ENCODE measurements at places on chromosomes 5 and 9.
A peak's percentile ranks its signal among the peaks of the same experiment; 100 is the strongest.

- DNase-seq: no peak
Measured at GRCh38 chr9:98933185-98933584, 10.5 kb upstream of the COL15A1 start.

- no peak for DNase-seq
Measured at GRCh38 chr9:25814023-25814422, 135.8 kb upstream of the TUSC1 start.

DNA sequence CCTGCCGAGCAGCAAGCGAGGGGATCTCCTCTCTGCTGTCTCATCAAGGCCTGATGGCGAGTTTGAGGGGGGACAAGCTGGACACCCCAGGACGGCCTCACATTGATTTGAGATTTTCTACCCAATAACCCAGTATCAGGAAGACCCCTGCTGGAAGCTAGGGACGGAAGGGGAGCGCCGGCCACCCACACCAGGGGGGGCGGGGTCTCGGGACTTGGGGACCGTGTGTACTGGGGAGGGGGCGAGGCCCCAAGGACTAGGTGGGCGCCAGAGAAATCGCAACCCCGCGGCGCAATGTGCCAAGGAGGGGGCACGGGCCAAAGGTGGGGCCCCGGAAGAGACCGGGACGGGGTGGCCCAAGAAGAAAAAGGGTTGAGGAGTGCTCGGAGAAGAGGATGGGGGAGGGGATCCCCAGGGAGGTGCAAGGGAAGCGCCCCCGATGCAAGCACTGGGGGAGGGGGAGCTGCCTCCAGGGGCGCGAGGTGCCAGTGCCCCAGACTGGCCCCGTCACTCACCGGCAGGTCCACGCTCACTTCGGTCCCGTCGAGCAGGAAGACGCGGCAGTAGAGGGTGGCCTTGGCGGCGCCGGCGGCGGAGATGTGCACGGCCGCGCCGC is 1.1 kb downstream of the EPB41L4B start:
- DNase-seq: no peak

DNA sequence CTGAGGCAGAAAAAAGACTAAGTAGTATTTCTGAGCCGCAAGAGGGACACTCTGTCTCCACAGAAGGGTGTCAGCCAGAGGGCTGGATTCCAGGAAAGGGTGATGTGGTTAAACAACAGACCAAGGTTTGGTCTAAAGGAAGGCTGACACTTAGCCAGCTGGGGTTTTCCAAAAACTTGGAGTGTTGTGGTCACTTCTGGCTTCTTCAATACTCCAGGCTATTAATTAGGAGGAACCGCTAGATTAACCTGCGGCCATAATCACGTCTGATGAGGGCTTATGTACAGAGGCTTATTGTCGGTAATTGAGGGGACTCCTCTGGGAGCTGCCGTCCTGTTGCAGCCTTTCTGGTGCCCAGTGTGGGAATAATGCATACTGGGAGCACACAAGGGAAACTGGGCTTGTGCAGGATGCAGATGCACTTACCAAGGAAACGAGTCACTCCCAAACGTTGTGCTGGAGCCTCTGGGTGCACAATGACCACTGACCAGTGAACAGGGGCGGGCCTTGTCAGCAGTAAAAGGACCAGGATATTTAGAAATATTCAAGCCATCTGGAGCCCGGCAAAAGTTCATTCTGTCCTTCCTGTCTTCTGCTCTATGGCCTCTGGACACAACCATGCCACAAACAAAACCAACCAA is 70.2 kb upstream of the TUT7 start:
- DNase-seq: no peak

- DNase-seq: no peak
Measured at GRCh38 chr9:89458768-89459496, 39.0 kb downstream of the SEMA4D start.

DNA sequence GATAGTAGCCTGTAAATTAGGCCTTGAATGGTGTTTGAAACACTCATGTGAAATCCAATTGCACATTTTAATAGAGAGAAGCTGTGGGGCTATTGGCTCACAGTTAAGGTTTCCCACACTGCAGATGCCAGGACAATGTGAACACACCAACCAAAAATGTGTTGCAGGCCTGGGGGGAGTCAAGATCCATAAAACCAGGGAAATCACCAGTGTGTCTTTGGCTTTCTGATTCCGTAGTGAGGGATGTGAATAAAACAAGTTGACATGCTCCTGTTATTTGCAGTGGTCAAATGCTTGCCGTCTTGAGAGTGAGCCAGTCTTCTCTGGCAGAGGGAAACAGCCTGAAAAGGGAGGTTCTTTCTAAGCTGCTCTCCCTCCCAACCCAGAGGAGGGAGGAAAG is 79.0 kb downstream of the ZNF462 start:
- no peak for DNase-seq

GRCh38 chr5:73032635-73033034 is 76.8 kb downstream of the FCHO2 start:
- no peak for DNase-seq

DNA sequence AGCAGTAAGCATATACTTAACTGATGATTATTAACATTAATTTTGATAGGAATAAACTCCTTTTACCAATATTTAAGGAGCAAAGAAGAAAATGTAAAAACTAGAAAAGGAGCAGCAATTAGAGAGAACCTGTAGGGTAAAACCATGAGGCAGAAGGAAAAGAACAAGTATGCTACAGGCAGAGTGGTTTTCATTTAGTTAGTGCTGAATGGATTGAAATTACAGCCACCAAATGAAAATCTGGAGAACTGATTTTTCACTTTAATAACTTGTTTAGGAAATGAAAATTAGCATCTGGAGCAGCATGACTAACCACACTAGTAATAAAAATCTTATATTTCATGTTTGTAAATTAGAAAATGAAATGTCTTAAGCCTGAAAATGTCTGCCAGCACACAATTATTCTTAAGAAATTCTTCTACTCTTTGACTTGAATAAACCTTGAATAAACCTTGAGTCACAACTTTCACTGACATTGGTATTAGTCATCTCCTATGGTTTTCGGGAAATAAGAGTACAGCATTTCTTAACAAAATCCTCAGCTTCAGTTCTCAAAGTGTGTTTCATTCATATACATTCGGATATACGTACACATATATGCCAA is 1504.9 kb upstream of the C9orf72 start:
- no peak for DNase-seq

GRCh38 chr9:19173598-19174125 is 46.4 kb upstream of the PLIN2 start:
- DNase-seq: no peak

- no peak for DNase-seq
Measured at GRCh38 chr5:158324236-158324635, 465.3 kb upstream of the CLINT1 start.

DNA sequence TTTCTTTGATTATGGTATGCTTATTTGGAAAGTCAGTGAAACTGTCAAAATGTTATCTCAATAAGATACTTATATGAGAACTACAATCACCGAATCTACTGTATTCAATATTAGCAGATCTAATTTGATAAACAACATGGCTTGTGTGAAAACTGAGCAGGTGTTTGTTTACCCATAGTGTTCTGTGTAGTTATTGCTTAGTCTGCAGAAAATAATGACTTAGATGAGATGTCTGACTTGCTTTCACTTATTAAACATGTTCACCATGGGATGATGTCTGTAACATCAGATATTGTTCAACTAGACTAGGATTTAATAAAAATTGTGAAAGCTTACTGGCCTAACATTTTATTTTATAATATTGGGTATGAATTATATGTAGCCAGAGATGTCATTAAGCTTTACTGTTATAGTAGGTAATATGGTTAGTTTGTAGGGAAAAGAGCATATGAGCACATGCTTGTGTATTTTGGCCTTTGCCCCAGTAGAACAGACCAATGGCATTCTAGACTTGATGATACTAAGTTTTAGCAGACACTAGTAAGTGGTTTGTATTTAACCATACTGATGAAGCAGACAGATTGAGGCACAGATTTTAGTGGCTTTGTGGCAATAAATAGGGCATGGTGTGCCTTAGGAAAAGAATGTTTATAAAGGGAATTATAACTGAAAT is 16.4 kb downstream of the SUB1 start:
- no peak for DNase-seq

- no peak for DNase-seq
Measured at GRCh38 chr9:89781838-89782540, 177.2 kb downstream of the GADD45G start.

GRCh38 chr5:87390075-87390474 is 22.7 kb downstream of the CCNH start:
- DNase-seq: no peak

DNA sequence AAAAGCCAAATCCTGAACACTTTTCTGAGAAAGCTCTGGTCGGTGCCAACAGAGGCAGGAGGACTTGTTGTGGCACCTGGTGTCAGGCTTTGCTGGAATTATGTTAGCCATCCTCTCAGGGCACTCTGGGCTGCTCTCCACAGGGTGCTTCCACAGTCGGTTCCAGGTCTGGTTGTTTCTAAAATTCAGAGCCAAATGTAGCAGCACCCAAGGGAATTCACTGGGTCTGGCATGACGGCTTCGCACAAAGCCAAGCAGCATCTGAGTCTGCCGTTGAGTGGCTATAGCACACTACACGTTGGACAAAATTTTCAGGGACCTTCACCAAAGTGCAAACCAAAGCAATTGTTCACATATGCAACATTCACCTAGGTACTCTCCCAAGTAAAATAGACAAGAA is 110.2 kb downstream of the PJA2 start:
- no peak for DNase-seq

GRCh38 chr5:132056610-132057497 is 3.6 kb upstream of the IL3 start:
- DNase-seq: no peak

GRCh38 chr5:169160405-169160901 is 140.5 kb downstream of the SLIT3 start:
- DNase-seq: no peak

DNA sequence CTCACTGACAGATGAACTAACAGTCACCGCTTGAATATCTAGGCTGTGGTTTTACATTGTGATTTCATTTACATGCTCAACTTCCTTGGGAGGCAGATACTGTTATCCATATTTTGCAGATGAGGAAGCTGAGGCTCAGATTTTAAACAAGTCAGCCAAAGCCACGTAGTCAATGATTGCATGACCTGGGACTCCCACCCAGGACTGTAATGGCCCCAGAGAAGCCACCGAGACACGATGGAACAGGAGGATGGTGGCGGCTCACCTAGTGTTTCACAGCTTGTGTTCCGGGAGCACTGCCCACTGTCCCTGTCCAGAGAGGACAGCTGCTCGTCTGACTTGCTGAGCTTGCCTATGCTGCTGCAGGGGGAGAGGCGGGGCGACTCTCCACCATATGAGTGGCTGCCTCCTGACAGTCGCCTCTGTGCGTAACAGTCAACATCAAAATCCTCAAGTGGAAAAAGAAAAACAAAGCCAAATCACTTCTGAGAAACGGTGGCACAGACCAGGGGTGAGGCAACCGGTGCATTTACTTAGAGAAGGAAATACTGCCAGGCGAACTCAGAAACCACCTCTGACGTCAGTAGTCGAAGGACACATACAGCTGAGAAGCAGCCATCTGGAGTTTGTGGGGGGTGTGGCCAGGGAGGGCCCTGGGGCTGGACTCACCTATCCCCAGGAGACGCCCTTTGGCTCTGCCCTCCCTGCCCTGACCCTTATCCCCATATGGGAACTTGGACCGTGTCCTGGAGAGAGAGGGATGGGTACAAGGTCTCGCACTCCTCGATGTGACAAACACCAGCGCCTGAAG is 82.5 kb downstream of the PRRT1B start:
- DNase-seq: peak; percentile 55

GRCh38 chr5:177276886-177277285 is 26.6 kb downstream of the RAB24 start:
- DNase-seq: no peak

GRCh38 chr9:126617003-126617822 is 3.5 kb downstream of the LMX1B start:
- no peak for DNase-seq

GRCh38 chr5:132385326-132386105 is 16.0 kb downstream of the SLC22A5 start:
- peak; percentile 61 for DNase-seq

- DNase-seq: no peak
Measured at GRCh38 chr5:152990649-152991048, 499.8 kb upstream of the GRIA1 start.

- no peak for DNase-seq
Measured at GRCh38 chr5:103283120-103283519, 24.6 kb downstream of the MACIR start.

DNA sequence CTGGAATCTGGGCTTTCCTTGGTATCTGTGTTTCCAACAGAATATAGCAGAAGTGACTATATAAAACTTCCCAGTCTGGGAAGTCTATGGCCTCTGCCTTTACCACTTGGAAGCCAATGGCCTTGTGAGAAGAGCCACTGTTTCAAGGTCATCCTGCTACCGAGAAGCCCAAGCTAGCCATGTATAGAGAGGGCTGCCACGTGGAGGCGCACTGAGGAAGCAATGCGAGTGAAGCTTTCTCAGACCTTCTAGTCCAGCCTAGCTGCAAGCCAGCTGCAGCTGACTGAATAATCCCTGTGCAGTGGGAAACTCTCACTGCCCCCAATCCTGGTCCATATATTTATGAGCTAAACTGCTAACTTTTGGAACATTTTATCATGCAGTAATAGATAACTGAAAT is 661.8 kb upstream of the RIOK2 start:
- no peak for DNase-seq

- peak; percentile 24 for DNase-seq
Measured at GRCh38 chr5:154191467-154192261, 1.1 kb downstream of the GALNT10 start.

GRCh38 chr9:127568971-127569885 is 42.8 kb upstream of the STXBP1 start:
- peak; percentile 74 for DNase-seq

GRCh38 chr5:43646992-43647391 is 44.0 kb downstream of the NNT start:
- DNase-seq: no peak

- DNase-seq: no peak
Measured at GRCh38 chr5:149942199-149942598, 2.4 kb downstream of the PDE6A start.

GRCh38 chr5:78744951-78745534 is 96.5 kb upstream of the LHFPL2 start:
- no peak for DNase-seq

- no peak for DNase-seq
Measured at GRCh38 chr9:37575511-37575914, 667 bp downstream of the FBXO10 start.

DNA sequence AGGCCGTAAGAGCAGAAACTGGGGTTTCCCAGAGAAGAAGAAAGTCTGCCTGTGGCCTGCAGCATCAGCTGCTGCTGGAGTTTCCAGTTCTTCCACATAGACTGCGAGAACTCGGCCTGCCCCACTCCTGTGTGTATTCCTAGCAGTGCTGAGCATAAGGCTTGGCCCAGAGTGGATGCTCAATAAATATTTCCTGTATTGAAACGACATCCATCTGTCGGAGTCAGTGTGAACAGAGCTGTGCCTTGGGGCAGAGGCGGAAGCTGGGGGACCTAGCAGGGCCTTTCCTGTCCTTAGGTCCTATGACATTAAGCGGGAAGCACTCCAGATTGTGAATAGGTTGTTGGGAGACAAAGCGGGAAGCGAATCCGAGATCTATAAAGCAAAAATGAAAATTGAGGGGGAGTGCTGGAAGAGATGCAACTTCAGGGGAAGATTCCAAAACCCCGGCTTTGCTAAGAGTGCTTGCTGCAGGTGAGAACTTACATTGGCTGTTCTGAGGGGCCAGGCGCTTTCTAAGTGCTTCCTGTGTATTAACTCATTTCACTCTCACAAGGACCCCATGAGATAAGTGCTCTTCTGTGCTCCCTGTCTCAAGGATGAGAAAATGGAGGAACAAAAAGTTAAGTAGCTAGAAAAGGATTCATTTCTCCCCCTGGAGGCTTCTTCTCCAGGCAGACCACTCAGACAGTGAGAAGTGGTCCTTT is 76.1 kb upstream of the CXCL14 start:
- no peak for DNase-seq

Data from activated naive CD4-positive, alpha-beta T cell treated with Interleukin-2 at 50 U/mL for 16 hours (primary cell).